ENCODE measurements at places on chromosomes 12 and 14.
A peak's percentile ranks its signal among the peaks of the same experiment; 100 is the strongest.

DNA sequence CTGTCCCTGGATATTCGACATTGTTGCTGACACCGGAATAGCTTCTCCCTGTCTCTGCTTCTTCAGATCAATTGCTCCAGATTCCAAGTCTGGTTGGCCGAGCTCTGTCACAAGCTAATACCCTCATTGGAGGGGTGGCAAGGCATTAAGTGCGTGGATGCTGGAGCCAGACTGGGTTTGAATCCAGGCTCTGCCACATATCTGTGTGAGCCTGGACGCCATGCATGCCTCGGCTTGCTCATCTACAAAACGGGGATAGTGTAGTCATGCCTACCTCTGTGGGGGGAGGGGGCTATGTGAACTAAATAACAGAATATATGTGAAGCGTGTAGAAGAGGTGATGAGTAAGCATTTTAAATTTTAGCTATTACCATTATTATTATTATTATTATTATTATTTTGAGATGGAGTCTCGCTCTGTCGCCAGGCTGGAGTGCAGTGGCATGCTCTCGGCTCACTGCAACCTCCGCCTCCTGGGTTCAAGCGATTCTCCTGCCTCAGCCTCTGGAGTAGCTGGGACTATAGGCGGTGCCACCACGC, 97.3 kb downstream of the AACS start:
- DNase-seq, result no peak

DNA sequence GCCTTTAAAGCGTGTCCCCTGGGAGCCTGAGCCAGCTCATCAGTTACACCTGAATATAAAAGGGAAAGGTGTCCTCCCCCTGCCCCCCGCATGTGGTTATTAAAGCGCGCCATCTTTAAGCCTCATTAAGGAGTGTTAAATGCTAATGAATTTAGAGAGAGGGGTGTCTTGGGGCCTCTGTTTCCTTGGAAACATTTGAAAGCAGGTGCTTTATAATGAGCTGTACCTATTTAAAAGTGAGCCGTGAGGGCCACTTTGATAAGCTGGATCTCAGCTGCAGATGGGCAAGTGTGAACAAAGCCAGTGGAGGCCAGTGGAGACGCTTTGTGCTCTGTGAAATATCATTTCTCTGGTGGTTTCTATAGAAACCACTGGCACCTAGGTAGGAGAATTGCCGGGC, 84.0 kb downstream of the BEGAIN start:
- DNase-seq, result no peak

DNA sequence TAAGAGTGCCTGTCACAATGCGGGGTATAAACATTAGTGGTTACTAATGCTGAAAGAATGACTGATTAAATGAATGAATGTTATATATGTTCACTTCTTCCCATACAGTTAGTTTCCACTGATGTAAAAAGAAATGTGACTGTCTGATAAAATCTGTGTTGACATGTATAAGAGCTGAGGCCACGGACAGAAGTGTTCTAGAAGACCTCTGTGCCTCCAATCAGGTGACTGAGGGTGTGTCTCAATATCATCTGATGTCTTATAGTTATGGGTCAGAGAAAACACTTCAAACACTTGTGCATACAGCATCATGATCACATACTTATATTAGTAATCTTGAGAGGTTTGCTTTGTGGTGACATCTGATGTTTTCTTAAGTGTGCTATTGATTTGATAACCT, 183.4 kb downstream of the TTC7B start:
- DNase-seq, result no peak

DNA sequence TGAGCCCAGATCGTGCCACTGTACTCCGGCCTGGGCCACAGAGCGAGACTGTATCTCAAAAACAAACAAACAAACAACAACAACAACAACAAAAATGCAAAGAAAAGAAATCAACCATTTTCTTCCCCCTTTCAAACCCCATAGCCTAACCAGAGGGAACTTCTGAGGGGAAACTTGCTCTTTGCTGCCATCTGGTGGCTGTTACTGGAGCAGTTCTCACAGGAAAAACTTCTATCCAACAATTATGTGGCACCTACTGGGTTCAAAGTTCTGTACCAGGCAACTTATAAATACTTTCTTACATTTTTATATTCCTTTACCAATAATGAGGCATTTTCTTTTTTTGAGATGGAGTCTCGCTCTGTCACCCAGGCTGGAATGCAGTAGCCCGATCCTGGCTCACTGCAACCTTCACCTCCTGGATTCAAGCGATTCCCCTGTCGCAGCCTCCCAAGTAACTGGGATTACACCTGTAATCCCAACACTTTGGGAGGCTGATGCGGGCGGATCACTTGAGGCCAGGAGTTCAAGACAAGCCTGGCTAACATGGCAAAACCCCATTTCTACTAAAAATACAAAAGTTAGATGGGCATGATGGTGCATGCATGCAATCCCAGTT, 50.9 kb upstream of the BICDL1 start:
- peak; percentile 51 for DNase-seq

GRCh38 chr12:66011731-66012130, 118.8 kb downstream of the LLPH start:
- no peak for DNase-seq

DNA sequence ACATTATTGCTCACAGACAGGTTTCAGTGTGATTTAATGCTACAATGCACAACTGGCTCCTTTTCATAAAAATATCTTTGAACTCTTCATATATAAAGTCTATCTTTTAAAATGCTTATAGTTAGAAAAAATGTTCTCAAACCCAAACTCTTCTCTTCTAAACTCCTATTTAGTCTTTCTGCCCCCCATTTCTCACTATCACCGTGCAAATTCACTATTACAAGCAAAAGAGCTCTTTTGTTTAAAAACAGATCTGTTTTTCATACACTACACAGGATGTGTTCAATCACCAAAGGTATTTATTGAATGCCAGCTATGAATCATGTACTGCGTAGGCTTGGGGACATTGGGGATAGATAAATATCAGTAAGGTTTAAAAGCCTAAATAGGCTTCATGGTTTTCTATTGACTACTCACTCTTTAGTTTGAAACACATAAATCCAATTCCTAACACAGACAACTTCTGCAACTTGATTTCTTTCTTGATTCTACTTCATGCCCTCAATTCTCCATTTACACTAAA, 692.3 kb downstream of the C12orf50 start:
- DNase-seq, result no peak

DNA sequence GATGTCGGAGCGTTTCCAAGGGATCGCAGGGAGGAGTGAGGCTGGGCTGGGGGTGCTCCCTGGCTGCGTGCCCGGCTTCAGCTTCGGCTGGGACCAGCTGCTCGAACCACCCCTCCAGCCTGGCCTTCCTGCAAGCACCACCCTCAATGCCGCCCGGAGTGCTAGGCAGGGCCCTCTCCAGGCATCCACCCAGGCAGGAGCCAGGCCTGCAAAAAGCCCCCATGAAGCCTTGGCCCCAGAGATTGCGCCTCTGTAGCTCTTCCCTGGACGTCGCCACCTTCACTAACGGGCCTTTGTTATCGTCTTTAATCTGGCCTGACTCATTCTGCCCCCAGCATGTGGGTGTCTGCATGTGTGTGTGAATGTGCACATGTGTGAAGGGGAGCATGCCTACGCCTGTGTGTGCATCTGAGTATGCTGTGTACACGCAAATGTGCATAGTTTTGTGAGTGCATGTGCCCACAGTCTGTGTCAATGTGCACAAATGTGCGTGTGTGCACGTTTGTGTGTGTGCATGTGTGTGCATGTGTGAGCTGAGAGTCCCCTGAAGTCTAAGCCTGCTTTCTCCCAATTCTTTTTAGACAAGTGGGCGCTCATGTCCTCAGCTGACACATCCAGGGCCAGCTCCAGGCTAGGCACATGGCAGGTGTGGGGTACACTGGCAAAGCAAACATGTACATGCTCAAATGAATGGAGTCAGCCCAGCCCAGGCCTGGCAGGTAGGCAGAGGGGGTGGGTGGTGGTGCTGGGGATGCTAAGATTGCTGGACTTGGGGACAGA, 195.4 kb upstream of the C14orf180 start:
- no peak for DNase-seq

DNA sequence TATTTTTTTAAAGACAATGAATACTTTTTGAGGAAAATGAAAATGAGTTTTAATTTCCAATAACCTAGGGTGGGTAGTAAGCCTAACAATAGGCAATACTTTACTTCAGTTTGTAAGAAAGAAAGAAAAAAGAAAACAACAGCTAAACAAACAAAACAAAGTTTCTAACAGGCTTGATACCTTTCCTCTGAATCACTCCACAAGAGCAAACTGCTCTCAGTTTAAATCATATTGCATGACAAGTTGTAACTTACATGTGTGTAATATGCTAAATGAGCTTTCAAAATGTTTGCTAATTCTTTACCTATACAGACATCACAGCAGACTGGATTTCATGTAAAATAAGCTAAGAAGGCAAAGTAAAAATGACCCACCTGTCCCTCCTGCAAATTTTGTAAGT, 6.7 kb upstream of the LMO3 start:
- DNase-seq, result no peak

DNA sequence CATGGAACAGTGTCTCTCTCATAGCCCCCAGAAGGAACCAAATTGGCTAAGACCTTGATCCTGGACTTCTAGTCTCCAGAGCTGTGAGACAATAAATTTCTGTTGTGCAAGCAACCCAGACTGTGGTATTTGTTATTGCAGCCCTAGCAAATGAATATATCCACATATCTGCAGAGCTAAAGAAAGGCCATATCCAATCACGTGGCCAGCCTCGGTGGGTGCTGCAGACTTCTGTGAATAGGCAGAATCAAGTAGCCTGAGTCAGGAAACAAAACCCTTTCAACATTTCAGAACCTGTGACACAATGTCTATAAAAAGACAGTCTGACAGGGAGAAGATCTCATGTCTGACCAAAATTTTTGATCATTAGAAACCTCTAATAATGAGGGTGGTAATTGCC, 71.0 kb upstream of the CPM start:
- DNase-seq, result no peak

DNA sequence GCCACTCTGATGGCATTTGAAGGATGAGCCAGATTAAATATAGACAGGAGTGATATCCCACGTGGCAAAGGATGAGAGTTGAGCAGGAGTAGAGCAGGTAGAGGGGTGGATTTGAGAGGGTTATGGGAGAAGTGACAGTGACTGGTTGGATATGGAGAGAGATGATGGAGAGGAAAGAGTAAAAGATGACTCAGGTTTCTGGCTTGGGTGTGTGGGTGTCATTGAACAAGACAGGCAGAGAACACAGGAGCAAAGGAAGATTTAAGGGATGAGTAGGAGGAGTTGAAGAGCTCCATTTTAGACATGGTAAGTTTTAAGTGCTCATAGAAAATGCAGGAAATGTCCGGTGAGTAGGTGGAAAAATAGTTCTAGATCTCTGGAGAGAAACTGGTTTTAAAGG, 136.9 kb downstream of the EGLN3 start:
- no peak for DNase-seq

DNA sequence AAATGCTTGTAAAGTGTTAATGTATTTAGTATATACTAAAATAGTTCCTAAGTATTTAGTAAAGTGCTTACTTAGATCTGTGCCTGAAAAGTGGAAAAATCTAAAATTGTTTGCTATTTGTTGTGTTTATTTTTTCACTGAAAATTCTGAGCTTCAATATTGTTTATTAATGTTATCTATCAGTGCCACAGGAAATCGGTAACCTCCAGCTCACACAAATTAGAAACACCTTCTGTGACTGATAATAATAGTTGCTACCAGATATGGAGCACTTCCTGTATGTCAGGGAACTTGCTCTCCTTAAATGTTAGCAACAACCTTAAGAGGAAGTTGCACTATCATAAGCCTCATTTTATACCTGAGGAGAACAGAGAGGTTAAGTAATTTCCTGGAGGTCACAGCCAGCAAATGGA, 723 bp upstream of the LRP10 start:
- no peak for DNase-seq

DNA sequence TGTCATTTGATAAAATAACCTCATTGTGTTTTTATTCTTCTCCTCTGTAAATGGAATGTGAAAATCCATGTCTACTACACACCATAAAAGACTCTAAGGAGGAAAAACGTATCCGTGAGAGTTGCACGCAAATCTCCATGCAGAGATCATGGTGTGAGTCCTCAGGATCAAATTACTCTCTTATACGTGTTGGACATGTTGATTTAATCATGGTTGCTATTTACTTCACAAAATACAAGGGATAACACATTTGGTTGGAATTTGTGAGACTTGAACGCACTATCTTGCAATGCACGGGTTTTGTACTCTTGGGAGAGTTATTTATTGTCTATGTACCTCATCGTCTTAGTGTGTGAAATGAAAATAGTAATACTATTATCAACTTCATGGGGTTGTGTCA, 128.0 kb upstream of the RASSF8 start:
- no peak for DNase-seq

DNA sequence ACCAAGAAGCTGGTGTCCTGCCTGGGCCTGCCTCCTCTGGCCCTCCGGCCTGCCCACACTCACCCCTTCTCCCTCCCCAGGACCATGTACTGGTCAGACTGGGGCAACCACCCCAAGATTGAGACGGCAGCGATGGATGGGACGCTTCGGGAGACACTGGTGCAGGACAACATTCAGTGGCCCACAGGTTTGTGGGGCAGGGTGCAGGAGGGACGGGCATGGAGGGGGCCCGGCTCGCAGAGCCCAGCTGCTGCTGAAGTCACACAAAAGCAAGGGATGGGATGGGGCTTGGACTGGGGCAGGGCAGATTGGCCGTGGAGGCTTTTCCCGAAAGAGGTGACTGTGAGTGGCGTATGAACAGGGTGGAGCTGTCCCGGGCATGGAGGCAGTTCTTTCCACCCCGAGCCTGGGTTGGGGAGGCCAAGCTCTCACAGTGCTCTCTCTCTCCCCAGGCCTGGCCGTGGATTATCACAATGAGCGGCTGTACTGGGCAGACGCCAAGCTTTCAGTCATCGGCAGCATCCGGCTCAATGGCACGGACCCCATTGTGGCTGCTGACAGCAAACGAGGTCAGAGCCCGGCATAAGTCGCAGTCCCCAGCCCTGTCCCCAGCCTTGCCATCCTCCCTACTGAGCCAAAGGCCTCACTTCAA, 7.8 kb upstream of the NXPH4 start:
- no peak for DNase-seq

DNA sequence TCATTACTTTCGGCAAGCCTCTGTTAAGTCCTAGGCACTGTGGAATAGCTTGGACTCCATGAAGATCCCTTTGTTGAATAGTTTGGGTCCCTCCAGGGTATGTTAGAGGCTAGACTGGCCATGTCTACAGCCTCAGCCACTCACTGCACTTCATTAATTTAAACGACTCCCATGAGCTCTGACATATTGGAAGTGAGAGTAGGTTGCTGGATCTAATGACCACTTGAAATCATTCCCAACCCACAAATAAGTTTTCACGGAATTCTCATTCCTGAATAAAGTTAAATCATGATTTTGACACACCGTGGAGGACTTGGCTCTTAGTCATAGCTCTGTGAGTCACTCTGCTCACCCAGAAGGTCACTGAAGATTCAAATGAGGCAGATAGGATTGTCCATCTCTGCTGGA, 21.4 kb upstream of the APPL2 start:
- peak; percentile 64 for DNase-seq

DNA sequence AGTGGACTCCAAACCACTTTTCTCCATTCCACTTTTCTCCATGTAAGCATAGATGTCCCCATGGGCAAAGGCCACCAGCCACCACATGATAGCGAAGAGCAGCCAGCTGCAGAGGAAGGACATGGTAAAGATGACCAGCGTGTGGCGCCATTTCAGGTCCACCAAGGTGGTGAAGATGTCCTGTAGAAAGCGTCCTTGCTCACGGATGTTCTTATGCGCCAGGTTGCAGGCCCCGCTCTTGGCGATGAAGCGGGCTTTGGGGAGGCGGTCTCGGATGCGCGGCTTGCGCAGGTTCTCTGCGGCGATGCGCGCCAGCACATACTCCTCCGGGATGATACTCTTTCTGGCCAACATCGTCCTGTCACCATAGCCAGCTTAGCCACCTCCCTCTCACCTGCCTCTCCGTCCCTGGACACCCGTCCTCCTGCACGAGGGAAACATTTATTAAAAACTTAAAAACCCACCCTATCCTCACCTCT, 1.2 kb downstream of the KCNJ8 start:
- DNase-seq, result no peak

Data from RKO (cell line).